ENCODE measurements at places on chromosomes 1 and 21.
A peak's percentile ranks its signal among the peaks of the same experiment; 100 is the strongest.

DNA sequence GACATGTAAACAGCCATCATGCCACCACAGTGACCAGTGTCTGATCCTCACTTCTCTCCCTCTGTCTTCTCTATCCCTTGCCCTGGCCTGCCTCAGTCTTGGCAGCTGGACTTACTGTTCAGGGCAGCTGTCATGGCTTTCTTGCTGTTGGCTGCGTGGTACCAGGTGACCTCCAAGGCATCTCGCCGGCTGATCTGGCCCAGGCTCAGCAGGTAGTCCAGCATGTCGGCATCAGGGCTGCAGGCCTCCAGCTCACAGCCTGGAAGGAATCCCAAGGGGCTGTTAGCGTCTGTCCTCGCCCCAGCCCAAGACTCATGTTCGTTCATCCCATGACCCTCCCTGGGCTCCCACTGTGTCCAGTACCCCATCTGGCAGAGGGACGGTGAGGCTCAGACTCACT lies 3.6 kb downstream of the FAM151A start:
- DNase-seq = no peak

DNA sequence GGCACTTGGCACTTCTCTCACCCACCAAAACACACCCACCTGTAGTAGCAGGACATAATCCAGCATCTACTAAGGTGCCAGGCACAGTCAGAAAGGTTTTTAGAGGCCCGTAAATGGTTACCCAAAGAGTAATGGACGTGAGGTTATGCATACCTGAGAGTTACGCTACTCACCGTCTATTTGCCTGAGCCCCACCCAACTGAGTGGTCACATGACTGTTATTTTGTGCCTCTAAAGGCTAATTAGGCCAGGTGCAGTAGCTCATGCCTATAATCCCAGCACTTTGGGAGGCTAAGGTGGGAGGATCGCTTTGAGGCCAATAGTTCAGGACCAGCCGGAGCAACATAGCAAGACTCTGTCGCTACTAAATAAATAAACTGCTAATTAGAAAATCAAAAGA lies 11.0 kb downstream of the LMX1A start:
- no peak for DNase-seq

GRCh38 chr1:115035652-115036051 lies 6.0 kb downstream of the TSHB start:
- DNase-seq = no peak

GRCh38 chr1:169361281-169361680 lies 6.3 kb downstream of the NME7 start:
- no peak for DNase-seq

DNA sequence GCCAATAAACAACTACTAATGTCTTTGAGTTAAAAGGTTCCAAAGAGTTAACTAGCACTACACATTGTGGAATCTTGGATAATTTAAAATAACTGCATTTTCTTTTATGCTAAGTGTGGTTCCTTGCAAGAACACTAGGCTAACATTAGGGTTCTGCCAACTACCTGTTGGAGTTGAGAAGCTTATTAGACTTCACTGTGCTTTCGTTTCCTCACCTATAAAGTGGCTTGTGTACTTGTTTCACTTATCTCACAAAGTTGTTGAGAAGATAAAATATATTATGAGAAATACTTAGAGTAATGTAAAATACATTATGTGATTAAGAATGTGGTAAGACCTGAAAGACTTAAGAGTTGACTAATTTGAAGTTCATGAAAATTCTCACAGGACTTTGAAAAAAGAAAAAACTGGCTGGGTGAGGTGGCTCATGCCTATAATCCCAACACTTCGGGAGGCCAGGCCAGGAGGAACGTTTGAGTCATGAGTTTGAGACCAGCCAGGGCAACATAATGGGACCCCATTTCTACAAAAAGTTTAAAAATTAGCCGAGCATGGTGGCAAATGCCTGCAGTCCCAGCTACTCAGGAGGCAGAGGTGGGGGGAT lies 5.6 kb upstream of the RRAGC start:
- no peak for DNase-seq

- DNase-seq = peak; percentile 46
Measured at GRCh38 chr21:31543191-31543590, 116.3 kb upstream of the SOD1 start.

GRCh38 chr1:246591958-246592357 lies 25.7 kb downstream of the CNST start:
- no peak for DNase-seq

- DNase-seq = no peak
Measured at GRCh38 chr1:17289721-17290120, 18.3 kb upstream of the PADI4 start.

DNA sequence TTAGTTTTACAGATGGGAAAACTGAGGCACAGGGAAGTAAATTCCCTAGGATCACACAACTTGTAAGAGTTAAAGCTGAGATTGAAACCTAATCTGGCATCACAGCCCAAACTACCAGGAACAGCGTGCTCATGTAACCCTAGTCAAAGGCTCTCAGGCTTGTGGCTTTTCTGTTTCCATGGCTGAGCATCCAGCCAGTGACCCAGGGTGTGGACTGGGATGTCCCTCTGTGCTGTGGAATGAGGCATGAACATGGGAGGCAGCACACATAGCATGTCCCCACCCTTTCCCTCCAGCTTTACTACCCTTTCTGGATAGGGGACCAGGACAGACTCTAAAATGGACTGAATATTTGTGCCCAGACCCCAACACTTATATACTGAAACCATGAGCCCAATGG lies 35.1 kb upstream of the RGS16 start:
- no peak for DNase-seq

DNA sequence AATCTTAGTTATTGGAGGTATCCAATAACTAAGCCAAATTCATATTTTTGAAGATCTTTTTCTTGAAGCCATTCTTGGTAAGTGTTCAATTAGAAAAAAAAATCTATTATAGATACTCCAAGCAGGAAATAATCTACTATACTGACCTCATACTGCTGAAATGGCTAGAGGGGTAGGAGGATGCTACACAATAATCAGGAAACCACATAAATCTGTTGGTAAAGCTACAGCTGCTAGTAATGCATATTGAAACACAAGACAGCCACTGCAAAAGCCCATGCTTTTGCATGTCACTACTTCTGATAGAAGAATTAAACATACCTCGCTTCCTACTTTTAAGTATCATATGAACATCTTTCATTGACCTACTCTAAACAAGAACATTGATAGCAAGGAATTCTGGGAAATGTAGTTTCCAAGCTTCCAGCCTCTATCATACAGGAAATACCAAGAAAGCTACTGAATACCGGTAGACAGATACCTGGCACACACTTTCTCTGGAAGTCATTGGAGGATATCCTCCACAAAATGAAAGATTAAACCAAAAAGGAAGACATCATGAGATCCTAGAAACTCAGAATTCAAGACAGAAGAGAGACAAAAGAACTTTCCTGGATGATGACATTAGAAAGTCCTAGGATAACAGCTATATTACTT lies 103.0 kb upstream of the VAV3 start:
- DNase-seq = no peak

- DNase-seq = peak; percentile 92
Measured at GRCh38 chr1:151762941-151763921, at the start of gene MRPL9. MRPL9 (minus strand) TSS chr1:151763496; CDS start chr1:151763479, 17 bp downstream.

DNA sequence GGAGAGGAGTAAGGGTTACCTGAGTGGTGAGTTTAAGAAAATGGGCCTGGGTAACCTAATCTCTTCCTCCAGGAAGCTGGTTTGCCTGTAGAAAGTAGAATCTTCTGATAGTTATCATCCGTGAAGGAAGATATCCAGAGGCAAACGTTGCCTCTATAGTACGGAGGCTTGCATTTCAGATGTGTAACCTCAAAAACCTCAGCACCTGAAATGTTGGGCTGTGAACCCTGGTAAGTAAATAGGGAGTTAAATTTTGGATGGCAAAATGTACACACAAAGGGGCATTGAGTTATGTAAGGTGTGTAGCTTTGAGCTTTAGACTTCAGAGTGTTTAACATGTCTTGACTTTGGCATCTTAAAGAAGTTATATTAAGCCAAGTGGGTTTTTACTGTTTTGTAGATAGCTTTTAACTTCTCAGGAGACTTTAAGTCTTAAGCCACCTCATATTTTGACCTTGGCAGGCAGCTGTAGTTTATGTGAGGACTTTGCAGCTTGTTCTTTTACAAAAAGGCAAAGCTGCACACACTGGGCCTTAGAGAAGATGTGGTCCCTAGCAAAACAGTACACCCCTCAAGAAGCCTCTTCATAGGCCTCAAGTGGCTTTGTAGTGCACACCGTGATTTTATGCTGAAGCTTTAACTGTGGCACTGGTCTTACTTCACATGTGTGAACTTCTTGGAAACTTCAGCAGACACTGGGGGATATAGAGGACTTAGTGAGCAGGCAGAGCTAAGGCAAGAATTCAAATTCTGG lies 83.4 kb downstream of the SNRPE start:
- no peak for DNase-seq

DNA sequence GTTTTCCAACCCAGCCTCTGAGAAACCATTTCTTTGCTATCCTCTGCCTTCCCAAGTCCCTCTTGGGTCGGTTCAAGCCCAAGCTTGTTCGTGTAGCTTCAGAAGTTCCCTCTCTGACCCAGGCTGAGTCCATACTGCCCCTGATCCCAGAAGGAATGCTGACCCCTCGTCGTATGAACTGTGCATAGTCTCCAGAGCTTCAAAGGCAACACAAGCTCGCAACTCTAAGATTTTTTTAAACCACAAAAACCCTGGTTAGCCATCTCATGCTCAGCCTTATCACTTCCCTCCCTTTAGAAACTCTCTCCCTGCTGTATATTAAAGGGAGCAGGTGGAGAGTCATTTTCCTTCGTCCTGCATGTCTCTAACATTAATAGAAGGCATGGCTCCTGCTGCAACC lies 23.8 kb downstream of the EIF2D start:
- no peak for DNase-seq

- DNase-seq = no peak
Measured at GRCh38 chr1:176576670-176577069, 113.7 kb downstream of the PAPPA2 start.

- no peak for DNase-seq
Measured at GRCh38 chr1:203742436-203742835, 22.5 kb upstream of the LAX1 start.

- no peak for DNase-seq
Measured at GRCh38 chr1:22222723-22223122, 79.8 kb upstream of the WNT4 start.

DNA sequence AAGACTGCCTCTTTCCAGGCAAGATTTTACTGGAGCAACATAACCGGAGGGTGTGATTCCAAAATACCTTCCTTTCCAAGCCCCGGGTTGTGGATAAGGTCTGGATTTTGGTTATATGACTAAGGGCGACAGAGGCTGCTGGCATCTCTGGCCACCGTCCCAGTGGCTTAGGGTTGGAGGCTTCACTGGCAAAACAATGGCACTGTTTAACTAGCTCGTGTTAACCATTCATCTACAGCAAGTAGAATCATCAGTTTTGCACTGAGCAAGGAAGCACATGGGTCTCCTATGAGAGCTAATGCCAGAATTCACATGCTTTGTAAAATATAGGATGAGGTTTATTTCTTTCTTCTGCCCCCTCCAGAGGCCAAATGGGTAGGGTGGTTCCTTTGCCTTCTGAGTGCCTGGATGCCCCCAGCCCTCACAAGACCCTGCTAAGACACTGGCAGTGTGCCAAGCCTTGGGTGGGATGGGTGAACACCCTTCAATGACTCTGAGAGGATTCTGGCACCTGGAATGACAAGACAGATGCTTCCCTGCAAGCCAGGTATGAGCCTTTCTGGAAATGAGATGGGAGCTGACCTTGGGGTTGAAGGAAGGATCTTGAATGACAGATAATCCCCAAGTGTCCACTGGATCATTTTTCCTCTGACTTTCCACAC lies 36.8 kb downstream of the DHCR24 start:
- DNase-seq = no peak

DNA sequence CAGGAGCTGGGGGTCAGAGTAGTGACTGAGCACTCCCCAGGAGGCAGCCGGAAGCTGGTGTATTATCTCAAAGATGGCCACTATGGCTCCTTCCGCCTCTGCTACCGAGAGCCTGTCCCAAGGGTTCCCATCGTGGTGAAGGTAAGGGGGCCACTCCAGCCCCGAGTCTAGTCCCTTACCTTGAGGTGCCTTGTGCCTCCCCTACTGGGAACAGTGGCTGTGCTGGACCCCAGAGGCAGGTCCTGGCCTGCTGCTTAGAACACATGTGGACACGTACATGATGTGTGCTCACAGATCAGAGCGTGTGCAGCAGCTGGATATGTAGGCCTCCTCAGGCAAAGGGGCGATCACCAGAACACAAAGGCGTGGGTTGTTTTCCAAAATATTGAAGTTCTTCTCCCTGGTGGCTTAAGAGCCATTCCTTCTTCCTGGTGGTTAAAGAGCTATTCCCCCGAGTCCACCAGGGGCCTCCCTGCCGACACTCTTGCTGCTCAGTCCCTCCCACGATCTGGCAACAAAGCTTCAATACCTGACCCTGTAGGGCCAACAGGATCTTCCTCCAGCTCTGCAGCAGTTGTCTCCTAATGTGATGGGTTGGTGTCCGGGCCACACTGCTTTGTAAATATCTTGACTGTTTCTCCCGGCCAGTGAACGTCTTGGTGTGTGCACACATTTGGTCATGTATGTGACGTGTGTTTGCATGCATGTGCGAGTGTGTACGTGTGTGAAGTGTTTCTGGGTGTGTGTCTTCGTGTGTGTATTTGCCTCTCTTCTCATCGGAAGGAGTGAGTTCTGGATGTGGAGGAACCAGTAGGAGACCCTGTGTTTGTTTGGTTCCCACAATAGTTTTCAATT lies 68.4 kb upstream of the TINAGL1 start:
- no peak for DNase-seq

DNA sequence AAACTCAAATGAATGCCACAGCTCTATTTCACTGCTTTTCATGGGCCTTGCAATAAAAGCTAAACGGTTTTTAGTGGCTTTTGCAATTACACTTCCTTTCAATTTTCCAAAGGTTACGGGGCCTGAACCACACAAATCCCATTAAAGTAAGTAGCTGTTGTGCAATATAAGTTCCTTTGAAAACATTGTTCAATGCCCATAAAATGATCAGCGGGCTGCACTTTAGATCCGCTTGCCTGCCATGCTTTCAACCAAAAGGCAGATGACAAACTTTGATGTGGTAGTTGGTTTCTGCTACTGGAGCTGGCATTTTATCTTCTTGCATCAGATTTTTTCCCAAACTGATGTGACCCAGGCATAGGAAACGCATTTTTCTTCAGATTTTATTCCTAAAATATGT lies 50.2 kb downstream of the PRRX1 start:
- no peak for DNase-seq

GRCh38 chr1:185514311-185514710 lies 197.3 kb upstream of the IVNS1ABP start:
- no peak for DNase-seq

GRCh38 chr1:31621498-31621820 lies 4.0 kb downstream of the HCRTR1 start:
- no peak for DNase-seq

- DNase-seq = no peak
Measured at GRCh38 chr21:31184459-31184858, 146.2 kb upstream of the KRTAP19-8 start.

DNA sequence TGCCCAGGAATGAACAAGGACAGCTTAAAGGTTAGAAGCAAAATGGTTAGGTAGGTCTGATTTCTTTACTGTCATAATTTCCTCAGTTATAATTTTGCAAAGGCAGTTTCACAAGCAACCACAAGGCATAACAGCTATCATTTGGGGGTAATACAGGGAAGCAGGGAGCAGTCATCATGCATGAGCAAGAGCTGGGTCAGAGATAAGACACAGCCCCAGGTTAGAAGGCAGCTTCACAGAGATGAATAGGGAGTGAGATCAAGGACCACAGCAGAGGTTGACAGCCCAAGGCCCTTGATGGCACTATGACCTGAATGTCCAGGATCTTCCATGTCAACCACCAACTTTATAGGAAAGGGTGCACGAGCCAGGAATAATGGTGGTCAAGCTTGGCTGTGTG lies 9.0 kb upstream of the CSRP1 start:
- no peak for DNase-seq

GRCh38 chr1:108114033-108114599 lies 86.0 kb downstream of the SLC25A24 start:
- no peak for DNase-seq

Measured in right hindlimb (tissue), 1 donor.